ENCODE measurements at places on chromosomes 16 and 17.

DNA sequence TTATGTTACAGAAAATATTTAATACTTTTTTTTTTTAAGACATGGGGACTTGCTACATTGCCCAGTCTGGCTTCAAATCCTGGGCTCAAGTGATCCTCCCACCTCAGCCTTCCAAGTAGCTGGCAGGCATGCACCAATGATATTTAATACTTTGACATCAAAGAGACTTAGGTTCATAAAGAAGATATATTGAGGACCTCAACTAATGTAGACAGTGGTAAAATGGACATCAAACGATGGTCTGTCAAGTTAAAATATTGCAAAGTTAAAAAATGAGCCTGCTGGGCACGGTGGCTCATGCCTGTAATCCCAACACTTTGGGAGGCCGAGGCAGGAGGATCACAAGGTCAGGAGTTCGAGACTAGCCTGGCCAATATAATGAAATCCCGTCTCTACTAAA, 8.7 kb downstream of the TEFM start:
- DNase-seq, result no peak

DNA sequence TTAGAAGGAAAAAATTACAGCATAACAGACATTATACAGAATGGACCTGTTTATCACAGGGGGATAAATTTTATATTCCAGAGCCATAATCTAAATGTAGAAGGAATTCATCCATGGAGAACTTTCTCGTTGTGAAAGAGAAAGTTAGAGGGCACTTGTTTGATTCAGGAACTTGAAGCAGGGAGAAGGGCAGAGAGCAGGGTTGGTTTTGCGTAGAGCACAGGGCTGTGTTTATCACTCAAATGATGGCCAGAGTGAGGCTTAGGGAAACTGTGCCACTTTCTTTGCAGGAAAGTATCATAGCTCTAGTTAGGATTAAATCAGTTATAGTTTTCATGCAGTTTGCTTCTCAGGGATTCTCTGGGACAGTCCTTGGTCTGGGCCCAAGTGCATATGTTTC, 29.1 kb upstream of the MED13 start:
- DNase-seq, result no peak

DNA sequence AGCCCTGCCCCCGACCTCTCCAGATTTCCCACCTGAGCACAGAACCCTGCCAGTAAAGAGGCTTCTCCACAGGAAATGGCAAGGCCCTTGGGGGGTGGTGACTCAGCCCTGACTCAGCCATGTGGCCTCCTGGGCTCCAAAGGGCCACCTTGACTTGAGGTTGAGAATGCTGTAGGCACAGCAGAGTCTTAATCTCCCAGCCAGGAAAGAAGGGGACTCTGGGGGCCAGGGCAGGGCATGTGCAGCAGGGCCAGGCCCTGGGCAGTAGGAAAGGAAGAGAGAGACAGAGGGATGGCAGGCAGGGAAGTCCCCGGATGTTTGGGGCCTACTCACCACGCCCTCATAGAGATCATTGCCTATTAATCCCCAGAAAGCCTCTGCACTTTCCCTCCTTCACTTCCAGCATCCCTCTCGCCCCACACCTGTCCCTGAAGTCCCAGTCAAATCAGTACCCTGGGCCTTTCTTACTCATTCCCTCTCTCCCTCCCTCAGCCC, 4.8 kb upstream of the ITGA3 start:
- no peak for DNase-seq

DNA sequence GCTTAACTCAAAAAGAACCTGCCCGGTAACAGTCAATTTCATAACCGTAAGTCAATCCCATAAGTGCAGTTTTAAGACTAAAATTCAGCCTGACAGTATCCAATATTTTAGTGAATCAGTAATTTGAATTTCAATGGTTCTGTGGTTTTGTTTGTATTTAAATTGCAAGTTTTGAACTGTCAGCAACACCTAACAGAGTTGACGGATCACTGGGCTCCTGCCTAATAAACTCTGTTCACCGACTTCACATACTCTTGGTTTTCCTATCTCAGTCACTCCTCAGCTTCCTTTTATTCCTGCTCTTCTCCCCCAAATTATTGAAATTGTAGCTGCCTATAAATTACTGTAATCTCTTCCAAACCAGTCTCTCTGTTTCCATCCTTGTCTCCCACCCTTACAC, 12.5 kb downstream of the SIAH1 start:
- no peak for DNase-seq

DNA sequence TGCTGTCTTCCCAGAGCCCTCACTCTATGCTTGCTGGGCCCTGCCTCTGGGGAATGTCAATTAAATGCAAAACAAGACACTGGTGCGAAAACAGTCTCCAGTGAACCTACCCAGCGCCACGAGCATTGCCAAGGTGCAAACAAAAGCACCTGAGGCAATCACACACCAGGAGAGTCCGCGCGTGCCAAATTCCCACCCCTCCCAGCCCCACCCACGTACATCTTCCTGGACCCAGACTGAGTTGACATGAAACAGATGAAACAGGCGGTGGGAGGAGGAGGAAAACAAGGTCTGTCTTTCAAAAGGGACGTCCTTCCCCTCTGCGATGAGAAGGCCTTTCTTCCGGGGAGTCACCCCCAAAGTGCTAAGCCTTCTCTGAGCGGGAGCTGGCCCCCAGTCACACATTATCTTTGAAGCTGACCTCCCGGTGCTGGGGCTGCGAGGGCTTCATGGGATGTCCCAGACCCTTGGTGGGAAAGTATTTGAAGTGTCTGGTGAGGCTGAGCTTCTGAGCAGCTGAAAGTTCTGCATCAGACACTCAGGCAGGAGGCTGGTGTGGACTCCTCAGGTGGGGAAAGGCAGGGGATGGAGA, 200.4 kb downstream of the AXIN2 start:
- DNase-seq, result no peak

Measured in NCI-H774 (cell line).